Fibroblast of villous mesenchyme (primary cell): ENCODE measurements at places on chromosomes 2 and 18. TPM values are rescaled to one million over a fixed set of nuclear protein-coding genes. Genes with fewer than 3 reads are reported as not detected.

CHRND gene
- total RNA-seq: not detected in 2 replicates

IL36G gene
- total RNA-seq: not detected in 2 replicates

UGT1A8 gene
- under 0.01 TPM in 1 of 2 replicates, not detected in the other for total RNA-seq

BBS5 gene
- 5.6 and 6.1 TPM in 2 replicates for total RNA-seq

GPR45 gene
- not detected in 2 replicates for total RNA-seq

LAPTM4A gene
- 101 and 146 TPM in 2 replicates for total RNA-seq

CLEC4F gene
- not detected in 2 replicates for total RNA-seq

HSBP1L1 gene
- 13.5 and 22.0 TPM in 2 replicates for total RNA-seq

TMEM247 gene
- 0.32 TPM in 1 of 2 replicates, not detected in the other for total RNA-seq

VWA3B gene
- not detected in 2 replicates for total RNA-seq

ANKRD62 gene
- total RNA-seq: not detected in 2 replicates

FSHR gene
- total RNA-seq: not detected in 2 replicates

KCNIP3 gene
- total RNA-seq: 1.3 and 2.6 TPM in 2 replicates

SP110 gene
- 10.4 and 15.5 TPM in 2 replicates for total RNA-seq

TOGARAM2 gene
- total RNA-seq: under 0.01 and 0.43 TPM in 2 replicates

UGT1A4 gene
- total RNA-seq: not detected in 2 replicates

TSPYL6 gene
- not detected in 2 replicates for total RNA-seq

CHRNA1 gene
- total RNA-seq: under 0.01 and 0.32 TPM in 2 replicates

UGT1A1 gene
- total RNA-seq: not detected in 2 replicates

MYO5B gene
- total RNA-seq: under 0.01 TPM in 2 replicates

ADNP2 gene
- total RNA-seq: 23.3 and 24.5 TPM in 2 replicates

FOXI3 gene
- total RNA-seq: not detected in 2 replicates

SP3 gene
- total RNA-seq: 87.0 and 129 TPM in 2 replicates

KIF1A gene
- not detected in 2 replicates for total RNA-seq

SPATA3 gene
- not detected in 2 replicates for total RNA-seq

CD8A gene
- total RNA-seq: not detected in 2 replicates

PRKRA gene
- 58.9 and 60.9 TPM in 2 replicates for total RNA-seq

PROKR1 gene
- not detected in 2 replicates for total RNA-seq

TCF7L1 gene
- 4.3 and 9.0 TPM in 2 replicates for total RNA-seq

TPO gene
- total RNA-seq: not detected in 2 replicates
